ENCODE measurements at places on chromosomes 6 and 20.

GRCh38 chr6:113442040-113442439 lies 415.1 kb upstream of the MARCKS start:
- DNase-seq = no peak

DNA sequence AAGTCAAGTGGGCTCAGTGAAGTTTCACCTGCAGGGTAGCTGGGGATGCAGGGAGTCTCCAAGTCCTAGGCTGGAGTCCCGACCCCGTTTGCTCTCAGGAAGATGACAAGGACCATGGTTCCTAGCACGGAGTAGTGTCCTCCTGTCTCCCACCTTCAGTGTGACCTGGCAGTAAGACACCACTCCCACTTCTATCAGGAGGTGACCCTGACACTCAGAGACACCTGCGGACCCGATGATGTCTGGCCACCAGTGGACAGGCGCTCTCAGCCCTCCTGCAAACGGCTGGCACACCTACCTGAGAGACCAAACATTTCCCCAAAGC lies 1.1 kb downstream of the SOD2 start:
- peak; percentile 22 for DNase-seq

GRCh38 chr20:32858189-32858588 lies 534 bp upstream of the EFCAB8 start:
- no peak for DNase-seq

DNA sequence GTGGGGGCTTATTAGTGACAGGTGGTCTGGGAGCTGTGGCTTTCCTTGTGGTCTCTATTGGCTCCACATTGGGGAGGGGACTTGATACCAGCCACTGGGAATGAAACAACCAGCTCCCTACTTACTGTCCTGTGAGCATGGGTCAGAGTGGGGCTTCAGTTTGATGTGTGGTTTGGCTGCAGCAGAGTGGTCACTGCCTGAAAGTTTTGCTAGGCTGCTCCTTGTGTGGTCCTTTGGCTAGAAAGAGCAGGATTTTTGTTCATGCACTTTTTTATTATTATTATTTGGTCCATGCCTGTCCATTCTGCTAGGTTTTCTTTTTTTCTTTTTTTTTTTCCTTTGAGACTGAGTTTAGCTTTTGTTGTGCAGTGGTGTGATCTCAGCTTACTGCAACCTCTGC lies 7.5 kb upstream of the TMEM14B start:
- DNase-seq = no peak

DNA sequence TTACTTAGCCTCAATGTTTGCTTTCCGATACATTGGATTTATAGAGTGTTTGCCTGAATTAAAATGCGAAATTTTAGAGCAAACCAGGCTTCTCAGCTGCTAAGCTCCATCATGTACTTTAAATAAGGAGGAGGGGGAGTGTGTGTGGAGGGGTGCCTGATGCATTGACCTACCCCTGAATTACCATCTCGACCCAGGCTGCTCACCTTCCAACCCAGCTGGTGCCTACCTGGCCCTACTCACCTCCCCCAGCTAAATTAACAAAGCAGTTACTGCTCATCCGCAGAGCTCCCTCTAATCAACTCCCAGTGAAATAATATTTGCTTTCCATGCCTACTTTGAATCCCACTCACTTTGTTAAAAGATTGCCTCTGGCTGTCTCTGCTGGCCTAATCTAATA lies 544.5 kb downstream of the MAFB start:
- DNase-seq = no peak

GRCh38 chr6:27375613-27376079 lies 12.9 kb upstream of the ZNF391 start:
- no peak for DNase-seq

- no peak for DNase-seq
These were observed 17.1 kb downstream of the MEI4 start for GRCh38 chr6:77669913-77670312.

DNA sequence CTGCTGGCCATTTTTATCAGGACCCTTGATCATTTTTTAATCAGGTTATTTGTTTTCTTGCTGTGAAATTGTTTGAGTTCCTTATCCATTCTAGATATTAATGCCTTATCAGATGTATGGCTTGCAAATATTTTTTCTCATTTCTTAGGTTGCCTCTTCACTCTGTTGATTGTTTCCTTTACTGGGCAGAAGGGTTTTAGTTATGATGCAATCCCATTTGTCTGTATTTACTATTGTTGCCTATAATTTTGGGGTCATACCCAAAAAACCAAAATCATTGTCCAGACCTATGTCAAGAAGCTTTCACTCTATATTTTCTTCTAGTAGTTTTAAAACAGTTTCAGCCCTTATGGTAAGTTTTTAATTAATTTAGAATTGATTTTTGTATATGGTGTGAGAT lies 172.5 kb downstream of the SLC24A3 start:
- DNase-seq = no peak

DNA sequence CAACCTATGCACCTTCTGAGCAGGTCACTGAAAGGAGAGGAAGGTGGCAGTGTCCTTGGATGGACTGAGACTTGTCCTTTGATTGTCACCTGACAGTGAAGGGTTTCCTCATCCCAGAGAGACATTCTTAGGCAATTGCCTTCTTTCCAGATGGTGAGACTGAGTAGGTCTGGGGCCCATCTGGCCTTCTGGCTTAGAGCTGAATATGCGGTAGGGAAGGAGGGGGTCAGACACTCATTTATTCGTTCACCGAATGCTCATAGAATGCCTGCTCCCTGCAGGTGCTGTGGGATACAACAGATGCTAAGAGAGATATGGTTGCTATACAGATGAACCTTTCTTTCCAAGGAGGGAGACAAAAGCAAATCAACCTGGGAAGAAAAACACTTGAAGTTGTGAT lies 76.8 kb downstream of the BMP6 start:
- DNase-seq = no peak

- DNase-seq = peak; percentile 41
These were observed 10.8 kb downstream of the BACH2 start for GRCh38 chr6:90285611-90286381.

GRCh38 chr6:111096246-111096645 lies 8.9 kb downstream of the SLC16A10 start:
- DNase-seq = no peak

- peak; percentile 66 for DNase-seq
These were observed at the start of gene PROCR for GRCh38 chr20:35171753-35172433. Gene PROCR (plus strand): TSS chr20:35172072. CDS start chr20:35172155, 83 bp downstream.

GRCh38 chr6:109303164-109303563 lies 79.1 kb downstream of the CD164 start:
- DNase-seq = no peak

DNA sequence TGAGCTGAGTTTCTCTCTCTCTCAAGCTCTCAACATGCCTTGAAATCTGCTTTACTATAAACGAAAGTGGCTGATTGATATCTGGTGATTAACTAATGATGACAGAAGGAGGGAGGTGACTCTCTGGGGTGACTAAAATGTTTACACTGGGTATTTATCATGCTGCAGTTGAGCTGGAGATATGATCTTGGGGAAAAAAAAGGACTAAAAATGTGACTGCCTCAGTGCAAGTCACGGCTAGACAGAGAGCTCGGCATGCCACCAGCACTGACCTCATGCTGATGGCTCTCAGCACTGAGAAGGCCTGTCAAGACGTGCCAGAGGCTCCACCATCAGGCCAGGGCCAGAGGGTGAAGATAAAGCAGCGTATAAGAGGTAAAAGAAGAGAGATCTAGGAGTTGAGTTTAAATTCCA lies 103.1 kb upstream of the SPACA1 start:
- DNase-seq = peak; percentile 16

- peak; percentile 24 for DNase-seq
These were observed 78.0 kb upstream of the NHSL1 start for GRCh38 chr6:138577151-138577915.
